Naive B cell (primary cell): ENCODE measurements at places on chromosomes 16 and 17. TPM values are rescaled to one million over a fixed set of nuclear protein-coding genes. Genes with fewer than 3 reads are reported as not detected.

AANAT gene
- not detected for polyA plus RNA-seq

GRCh38 chr17:42775534-42776098 lies 2.4 kb downstream of the VPS25 start:
- no peak for DNase-seq

DNA sequence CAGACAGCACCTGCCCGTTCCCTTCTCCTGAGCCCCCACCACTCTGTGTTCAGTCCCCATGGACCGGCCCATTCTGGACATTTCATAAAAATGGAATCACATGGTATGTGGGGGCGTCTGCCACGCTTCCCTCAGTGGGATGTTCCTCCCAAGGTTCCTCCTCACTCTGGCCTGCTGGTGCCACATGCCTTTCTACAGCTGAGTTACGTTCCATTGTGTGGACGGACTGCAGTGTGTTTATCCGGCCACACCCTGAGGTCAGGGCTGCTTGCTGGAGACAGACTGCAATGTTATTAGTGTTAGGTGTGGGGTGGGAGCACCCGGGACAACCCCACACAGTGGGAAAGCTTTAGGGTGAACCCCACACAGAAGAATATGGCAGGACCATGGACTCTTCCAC lies 5.9 kb upstream of the AATK start:
- DNase-seq = no peak

DNA sequence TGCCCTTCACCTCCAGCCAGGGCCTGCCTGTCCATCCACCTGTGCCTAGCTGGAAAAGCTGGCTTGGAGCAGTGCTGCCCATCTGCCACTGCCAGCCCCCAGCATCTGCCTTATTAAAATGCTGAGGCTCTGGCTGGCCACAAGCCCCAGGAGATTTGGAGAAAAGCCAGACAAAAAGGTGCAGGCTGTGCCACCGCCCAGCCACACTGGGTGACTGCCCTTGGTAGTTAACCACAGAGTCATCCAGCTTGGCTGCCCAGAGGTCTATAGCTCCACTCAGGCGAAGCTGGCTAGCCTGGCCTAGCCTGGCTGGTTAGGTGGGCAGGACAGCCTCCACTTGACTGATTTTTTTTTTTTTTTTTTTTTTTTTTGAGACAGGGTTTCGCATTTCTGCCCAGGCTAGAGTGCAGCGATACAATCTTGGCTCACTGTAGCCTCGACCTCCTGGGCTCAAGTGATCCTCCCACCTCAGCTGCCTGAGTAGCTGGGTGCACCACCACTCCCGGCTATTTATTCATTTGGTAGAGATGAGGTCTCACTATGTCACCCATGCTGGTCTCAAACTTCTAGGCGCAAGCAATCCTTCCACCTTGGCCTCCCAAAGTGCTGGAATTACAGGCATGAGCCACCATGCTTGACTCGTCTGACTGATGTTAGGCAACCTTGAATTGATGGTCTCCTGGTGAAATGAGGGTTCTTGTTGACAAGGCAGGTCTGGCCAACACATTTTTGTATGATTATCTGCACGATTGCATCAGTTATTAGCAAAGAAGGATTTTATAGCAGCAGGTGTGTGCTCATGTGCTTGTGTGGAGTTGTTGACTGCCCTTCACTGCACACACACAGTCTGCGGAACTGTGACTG lies 103.8 kb downstream of the RAB11FIP4 start:
- peak; percentile 59 for DNase-seq

- no peak for DNase-seq
Observed at GRCh38 chr17:81471818-81472456, 40.7 kb downstream of the ACTG1 start.
